ENCODE measurements at places on chromosomes 11 and 22.
A peak's percentile ranks its signal among the peaks of the same experiment; 100 is the strongest.

GRCh38 chr11:17610085-17610894 is 63.2 kb downstream of the OTOG start:
- DNase-seq: no peak

DNA sequence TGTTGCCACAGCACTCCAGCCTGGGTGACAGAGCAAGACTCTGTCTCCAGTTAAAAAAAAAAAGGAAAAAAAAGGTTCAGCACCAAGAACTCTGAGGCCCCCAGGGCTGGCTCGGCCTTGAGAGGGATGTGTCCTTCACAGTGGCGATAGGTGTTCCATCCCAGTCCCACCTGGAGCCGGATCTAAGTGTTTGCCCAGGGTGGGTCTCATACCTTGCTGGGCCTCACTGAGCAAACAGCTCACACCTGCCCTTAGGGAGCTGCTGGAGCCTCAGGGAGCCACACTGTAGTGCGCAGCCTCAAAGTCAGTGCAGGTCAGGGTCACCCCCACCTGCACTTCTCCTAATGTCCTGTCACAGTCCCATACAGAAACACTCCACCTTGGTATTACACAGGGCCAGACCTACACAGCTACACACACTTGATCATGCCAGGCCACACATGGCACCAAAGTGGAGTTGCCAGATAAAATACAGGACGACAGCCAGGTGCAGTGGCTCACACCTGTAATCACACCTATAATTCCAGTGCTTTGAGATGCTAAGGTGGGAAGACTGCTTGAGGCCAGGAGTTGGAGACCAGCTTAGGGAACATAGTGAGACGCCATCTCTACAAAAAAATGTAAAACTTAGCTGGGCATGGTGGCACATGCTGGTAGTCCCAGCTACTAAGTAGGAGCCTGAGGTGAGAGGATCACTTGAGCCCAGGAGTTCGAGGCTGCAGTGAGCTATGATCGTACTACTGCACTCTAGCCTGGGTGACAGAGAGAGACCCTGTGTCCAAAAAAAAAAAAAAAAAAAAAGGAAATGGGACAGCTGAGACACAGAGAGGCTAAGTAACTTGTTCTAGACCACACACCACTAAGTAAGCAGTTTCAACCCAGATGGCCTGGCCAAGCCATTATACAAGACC is 7.3 kb downstream of the STARD10 start:
- no peak for DNase-seq

DNA sequence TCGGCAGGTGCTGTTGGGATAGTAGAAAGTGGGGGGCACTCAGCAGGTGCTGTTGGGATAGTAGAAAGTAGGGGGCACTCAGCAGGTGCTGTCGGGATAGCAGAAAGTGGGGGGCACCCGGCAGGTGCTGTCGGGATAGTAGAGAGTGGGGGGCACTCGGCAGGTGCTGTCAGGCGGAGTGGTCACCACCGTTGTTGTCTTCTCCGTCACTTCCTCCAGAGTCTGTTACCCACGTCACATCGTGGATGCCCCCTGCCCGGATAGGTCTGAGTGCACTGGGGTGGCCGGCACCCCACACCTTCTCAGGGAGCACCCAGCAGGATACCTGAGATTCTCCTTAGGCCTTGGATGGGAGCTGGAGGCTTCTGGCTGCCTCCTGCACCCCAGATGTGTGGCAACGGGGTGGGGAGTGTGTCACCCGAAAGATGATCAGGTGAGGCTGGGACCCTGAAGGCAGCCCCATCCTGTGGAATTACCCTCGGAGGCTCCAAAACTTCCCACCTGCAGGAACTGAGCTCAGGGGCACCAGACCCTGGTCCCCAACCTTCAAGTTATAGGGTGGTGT is 24.1 kb upstream of the KRTAP5-7 start:
- no peak for DNase-seq

DNA sequence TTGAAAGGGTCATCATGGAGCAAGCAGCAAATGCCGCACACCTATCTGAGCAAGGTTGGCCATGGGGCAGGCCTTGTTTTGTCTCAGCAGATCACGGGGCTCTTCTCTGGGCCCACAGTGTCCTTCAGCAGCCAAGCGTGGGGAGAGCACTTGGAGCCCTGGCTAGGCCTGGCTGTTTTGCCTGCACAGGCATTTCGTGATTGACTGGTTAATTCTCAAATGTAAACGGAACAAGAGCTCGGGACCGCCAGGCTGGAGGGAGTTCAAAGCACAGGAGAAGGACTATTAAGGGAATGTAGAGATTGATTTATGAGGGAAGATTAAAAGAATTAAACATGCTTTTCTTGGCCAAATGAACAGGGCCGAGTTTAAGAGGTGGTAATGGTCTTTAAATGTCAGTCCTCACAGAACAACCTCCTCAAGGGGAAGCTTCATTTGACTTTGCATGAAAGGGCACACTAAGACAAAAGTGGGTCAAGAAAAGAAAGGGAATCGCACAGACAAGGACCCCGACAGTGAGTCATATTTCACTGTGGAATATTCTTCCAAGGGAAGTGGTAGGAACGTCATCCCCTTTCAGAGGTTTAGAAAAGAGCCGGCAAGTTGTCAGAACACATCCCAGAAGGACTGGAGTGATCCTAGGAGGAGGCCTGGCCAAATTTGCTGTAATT is 20.7 kb downstream of the SPON1 start:
- no peak for DNase-seq

DNA sequence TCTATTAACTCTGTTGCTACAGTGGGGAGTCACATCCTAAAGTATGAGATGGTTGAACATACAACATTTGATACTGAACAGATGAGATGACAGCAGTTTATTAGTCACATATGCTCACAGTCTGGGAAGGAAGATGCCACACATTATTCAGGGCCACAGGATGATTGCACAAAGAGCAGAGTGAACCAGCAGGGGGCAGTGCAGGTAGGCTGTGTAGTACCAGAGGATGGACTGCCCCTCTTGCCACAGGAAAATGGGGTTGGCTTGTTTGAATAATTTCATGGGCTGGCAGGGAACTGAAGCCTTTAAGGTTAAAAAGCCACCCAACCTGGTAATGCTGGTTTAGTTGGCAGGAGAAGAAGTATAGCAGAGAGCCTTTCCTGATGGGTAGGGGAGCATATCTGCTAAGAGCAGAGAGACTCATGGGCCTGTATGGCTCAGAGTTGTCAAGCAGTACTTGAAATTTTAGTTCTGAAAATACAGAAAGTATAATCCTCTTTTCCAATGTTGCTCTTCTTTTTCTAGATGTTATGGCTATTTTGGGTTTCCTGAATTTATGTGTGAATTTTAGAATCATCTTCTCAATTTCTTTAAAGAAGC is 180.4 kb upstream of the B3GAT1 start:
- peak; percentile 76 for DNase-seq

GRCh38 chr11:96218901-96219300 is 124.1 kb downstream of the MAML2 start:
- DNase-seq: no peak

GRCh38 chr11:62676698-62677097 is 2.2 kb downstream of the UBXN1 start:
- DNase-seq: no peak

DNA sequence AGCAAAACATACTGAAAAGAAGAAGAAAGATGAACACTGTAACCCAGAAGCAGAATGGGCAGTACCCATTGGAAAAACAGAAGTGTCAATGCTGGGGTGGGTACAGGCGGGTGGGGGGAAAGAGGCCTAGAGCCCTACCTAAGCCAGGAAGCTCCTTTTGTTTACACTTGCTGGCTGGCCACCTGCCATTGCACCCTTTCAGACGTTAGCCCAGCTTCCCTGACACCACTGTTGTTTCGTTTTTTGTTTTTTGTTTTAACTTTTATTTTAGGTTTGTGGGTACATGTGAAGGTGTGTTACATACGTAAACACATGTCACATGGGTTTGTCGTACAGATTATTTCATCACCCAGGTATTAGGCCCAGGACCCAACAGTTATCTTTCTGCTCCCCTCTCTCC is 55.4 kb downstream of the PLEKHA7 start:
- no peak for DNase-seq

GRCh38 chr22:37663521-37664140 is 5.1 kb downstream of the PDXP start:
- no peak for DNase-seq

DNA sequence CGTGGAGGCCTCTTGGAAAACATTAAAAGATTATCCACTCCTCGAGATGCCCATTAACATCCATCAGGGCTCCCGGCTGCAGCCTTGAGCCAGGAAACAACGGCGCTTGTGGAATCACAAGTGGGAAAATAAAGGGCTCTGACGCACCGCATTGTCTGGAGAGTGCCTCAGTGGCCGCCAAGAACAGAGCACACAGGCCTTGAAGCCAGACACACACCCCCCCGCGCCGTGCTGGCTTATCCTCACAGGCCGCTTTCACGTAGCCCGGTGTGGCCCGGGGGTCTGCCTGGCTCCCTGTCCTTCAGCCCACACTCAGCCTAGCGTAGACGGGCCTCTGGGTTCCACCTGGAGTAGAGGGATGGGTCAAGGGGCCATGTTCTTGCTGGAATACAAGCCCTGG is 1020.5 kb downstream of the BRD1 start:
- no peak for DNase-seq

DNA sequence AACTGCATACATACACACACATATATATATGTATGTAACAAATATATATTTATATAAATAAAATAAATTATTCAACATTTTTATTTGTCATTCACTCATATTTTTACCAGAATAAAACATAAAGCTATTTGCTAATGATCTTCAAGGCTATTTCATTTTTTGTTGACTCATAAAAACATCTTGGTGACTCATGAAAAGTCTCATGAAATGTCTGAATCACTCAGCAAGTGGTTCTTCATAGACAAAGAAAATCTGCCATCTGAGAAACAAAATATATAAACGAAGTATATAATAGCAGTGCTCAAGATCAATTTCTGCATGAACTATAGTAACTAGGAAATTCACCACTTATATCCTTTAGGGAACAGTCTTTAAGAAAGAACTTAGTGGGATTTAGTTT is 764.8 kb upstream of the FAT3 start:
- no peak for DNase-seq

GRCh38 chr11:93648158-93648557 is 13.3 kb upstream of the CEP295 start:
- DNase-seq: no peak

GRCh38 chr22:24554313-24555164 is at the start of gene GUCD1:
Gene GUCD1, minus strand, starts transcription at chr22:24555138. Its CDS starts 147 bp downstream, at chr22:24554991.
- peak; percentile 41 for DNase-seq

- DNase-seq: no peak
Measured at GRCh38 chr11:33894398-33894746, 2.5 kb upstream of the LMO2 start.

DNA sequence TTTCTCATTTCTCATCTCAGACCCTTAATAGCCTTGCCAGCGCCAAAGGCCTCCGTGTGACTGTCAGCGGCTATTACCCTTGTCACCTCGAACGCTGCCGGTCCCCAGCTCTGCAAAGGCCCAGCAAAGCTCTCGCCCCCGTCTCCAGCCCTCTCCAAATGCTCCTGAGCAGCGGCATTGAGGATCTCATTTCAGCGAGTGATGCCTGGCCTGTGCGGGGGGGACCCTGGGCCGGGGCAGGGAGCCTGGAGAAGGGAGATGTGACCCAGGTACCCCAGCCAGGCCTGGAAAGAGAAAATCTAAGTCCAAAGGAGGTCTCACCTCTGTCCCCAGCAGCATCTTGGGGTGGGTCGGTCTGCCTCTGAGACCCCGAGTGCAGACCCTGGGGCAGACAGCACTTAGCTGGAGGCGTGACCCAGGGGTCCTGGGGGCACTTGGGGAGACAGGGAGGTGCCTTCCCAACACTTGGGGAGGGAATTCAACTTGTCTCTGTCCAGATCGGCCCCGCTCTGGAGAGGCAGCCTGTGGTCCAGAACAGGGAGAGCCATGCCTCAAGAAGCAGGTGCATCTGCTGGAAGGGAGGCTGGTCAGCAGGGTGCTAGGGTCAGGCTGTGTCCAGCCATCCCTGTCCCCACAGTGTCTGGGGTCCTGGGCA is 521.3 kb downstream of the TBC1D22A start:
- DNase-seq: no peak

- no peak for DNase-seq
Measured at GRCh38 chr11:55732936-55733335, 40.3 kb upstream of the OR5D13 start.

DNA sequence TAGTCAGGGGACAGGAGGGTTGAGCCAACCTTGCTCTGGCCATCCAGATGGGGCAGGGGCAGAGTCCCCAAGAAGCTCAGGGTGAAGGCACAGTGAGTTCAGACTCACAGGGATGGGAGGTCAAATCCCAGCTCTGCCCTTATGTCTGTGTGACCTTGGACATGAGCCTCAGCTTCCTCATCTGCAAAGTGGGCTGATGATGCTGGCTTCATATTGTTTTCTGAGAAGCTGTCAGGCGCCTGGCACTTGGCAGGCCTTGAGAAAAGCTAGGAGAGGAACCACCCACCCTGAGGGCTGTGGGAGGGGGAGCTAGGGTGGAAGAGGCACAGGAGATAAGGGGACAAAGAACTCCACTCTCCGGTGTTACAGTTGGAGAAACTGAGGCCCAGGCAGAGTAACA is 23.6 kb downstream of the CYTH4 start:
- no peak for DNase-seq

DNA sequence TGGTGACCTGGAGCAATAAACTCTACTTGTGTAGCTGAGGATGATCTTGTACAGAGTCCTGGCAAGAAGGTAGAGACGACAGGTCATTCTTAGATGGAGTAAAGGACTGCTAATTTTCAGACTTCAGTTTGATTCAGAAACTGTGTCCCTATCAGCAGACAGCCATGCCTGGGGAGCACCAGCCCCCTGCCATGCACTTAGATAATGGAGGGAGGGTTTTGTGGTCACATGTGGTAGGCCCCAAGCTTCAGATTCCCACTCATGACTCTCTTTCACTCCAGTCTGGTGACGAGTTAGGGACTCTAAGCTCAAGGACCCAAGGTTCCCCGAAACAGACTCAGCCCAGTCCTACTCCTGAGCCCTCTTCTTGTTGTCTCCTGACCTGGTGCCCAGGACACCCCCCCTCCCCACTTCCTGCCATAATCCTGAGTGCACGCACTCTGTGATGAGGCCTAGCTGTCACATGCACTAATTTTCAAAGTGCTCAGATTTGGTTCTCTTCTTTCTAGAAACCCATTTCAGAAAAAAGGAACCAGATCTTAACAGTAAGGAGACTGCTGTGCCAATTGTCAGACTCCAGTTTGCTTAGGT is 10.2 kb upstream of the AMPD3 start:
- no peak for DNase-seq

GRCh38 chr11:130211144-130211543 is 51.6 kb downstream of the ST14 start:
- DNase-seq: no peak

GRCh38 chr22:31626427-31627150 is 35.4 kb downstream of the PISD start:
- DNase-seq: no peak

DNA sequence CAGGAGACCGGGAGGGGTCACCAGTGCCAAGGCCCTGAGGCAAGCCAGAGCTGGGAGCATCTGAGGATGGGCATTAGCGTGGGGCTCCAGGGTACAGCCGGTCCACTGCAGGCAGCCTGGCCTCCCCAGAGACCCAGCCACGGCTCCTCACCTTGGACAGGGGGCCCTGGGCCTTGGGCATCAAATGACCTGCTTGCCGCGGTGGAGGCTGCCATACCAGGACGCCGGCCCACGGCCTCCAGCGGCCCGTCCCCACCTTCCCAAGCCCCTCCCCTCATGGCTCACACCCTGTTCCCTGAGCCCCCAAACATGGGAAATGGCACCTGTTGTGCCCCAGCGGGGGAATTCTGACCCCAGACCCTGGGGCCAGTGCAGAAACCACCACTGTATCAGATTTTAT is 12.7 kb upstream of the RTN4R start:
- no peak for DNase-seq
